Activated CD8-positive, alpha-beta T cell treated with anti-CD3 and anti-CD28 coated beads, Interleukin-2, amount 10 ng/mL, durations not matched to agents 7 days and 5 days (primary cell): ENCODE measurements at places on chromosomes 4 and X. TPM values are rescaled to one million over a fixed set of nuclear protein-coding genes. Genes with fewer than 3 reads are reported as not detected.

- DNase-seq: no peak
These were observed 21.0 kb upstream of the TBC1D14 start for GRCh38 chr4:6888506-6889071.

- DNase-seq: no peak
These were observed 141.4 kb downstream of the GALNTL6 start for GRCh38 chr4:171954650-171955049.

- DNase-seq: peak; percentile 81
These were observed 19.3 kb downstream of the JAKMIP1 start for GRCh38 chr4:6180841-6181631.

GRCh38 chr4:142168181-142168580 lies 531.8 kb downstream of the IL15 start:
- DNase-seq: no peak

DNA sequence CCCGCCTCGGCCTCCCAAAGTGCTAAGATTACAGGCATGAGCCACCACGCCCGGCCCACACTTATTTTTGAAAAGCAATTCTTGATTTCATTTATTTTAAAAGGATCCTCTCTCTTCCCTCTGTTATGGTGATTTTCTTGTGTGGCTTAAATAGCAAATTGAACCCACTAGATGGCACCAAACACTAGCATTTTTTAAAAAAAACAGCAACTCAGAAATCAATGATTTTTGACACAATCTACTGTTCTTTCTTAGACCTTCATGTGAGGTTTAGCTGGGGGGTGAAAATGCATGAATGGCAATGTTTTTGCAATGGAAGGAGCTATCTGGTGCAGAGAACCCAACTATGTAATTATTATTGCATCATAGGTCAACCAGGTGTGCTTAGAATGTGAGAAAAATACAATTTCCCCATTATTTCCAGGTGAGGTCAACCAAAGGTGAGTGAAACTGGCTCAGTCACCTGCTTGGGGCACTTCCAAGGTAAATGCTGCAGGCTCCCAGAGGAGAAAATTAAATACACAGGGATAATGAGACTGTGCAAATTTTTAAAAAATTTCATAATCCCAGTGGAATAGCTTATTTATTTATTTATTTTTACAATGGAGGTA lies 226.7 kb upstream of the PRKX start:
- no peak for DNase-seq

- DNase-seq: no peak
These were observed 55.6 kb downstream of the TSPAN7 start for GRCh38 chrX:38616904-38617303.

- DNase-seq: no peak
These were observed 10.6 kb upstream of the TADA2B start for GRCh38 chr4:7032596-7032995.

GRCh38 chr4:25065431-25065858 lies 34.7 kb upstream of the LGI2 start:
- no peak for DNase-seq

DNA sequence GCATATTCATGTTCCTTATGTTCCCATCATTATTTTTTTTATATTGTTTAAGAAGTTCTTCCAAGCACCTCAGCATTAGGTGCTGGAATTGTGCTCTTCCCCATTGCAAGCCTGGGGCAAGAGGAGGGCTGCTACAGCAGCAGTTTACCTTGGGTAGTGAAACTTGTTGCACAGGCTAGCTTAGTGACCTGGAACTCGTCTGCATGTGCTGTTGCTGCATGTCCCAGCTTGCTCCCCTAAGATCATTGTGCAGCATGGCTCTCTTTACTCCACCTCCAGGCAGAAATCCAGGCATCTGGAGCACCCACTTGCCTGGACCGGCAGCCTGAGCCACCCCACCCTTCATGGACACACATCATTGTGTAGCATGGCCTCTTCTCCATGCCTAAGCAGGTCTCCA lies 776.0 kb downstream of the GLUD2 start:
- DNase-seq: no peak

GRCh38 chrX:139920316-139920715 lies 12.5 kb downstream of the ATP11C start:
- no peak for DNase-seq

DNA sequence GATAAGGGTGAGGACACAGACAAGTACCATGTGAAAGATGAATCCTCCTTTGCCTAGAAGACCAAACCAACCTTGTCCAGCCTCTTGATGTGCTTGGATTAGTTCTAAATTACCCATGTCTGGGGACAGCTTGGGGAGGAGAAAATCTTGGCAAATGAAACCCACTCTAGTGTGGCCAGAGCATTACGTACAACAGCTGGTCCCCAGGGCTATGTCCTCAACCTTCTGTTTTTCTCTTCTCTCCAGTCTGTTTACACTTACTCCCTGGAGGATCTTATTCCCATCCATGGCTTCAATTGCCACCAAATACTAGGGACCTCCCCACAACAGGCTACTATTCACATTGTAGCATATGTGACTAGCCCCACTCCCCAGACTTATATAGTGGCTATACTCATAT lies 384.5 kb downstream of the OPHN1 start:
- no peak for DNase-seq

DNA sequence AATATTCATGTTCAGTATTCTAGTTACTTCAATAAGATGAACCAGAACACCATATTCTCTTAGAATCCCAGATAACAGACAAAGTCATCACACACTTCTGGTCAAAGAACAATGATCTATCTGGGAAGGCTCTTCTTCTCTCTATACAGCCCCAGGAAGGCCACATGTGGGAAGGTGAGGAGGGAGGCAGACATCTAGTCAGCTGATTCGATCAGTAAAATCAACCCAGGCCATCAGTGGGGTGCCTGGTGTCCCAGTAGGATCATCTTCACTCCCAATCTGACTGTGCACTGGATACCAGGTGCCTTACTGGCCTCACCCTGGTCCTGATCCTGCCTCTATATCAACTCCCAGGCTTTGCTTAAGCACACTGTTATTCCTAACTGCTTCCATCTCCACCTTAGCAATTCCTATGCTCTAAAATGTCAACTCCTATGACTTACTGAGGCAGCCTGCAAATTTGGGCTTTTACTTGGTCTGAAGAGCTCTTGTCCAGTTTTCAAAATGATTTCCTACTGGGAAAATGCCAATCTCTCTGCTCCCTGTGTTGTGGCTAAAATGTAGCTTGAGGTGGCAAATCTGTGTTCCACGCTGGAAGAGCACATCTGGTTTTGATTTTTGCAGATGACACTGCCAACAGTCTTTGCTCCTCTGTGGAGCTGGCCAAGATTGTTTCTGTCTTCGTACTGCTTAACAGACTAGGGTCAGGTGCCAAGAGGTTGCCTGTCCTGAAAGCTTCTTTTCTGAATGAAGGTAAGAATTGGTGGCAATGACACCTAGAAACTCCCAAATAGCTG lies 128.7 kb downstream of the MGST2 start:
- no peak for DNase-seq

DNA sequence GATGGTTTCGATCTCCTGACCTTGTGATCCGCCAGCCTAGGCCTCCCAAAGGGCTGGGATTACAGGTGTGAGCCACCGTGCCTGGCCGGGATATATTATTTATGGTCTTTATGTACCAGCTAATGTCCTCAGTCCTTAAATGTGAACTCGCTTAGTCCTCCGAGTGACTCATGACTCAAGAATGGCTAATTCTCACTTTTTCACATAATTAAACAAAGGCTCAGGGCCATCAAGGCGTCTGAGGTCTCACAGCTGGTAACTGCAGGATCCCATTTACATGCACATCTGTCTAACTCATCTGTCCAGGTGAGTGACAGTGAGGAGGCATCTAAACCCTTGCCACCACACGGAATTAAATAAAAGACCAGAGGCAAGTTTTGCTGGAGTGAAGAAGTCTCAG lies 73.5 kb downstream of the HS3ST1 start:
- DNase-seq: no peak

DNA sequence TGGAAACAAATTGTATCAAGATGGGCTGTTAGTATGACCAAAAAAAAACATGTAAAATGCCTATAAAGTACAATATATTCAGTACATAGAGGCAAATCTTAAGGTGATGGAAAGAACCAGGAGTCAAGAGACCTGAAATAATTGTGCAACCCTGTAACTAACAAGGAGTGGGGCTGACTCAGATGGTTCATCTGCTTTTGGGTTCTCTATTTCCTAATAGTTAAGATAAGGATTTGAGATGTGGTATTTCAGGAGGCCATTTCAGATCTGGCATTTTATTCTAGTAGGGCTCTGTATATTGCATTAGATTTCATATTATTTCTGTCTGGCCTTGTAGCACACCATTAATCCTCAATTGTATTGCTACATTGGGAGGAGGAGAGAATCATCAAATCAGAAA lies 268.4 kb downstream of the HS3ST1 start:
- no peak for DNase-seq

- no peak for DNase-seq
These were observed 59.1 kb downstream of the EDNRA start for GRCh38 chr4:147539959-147540358.

DNA sequence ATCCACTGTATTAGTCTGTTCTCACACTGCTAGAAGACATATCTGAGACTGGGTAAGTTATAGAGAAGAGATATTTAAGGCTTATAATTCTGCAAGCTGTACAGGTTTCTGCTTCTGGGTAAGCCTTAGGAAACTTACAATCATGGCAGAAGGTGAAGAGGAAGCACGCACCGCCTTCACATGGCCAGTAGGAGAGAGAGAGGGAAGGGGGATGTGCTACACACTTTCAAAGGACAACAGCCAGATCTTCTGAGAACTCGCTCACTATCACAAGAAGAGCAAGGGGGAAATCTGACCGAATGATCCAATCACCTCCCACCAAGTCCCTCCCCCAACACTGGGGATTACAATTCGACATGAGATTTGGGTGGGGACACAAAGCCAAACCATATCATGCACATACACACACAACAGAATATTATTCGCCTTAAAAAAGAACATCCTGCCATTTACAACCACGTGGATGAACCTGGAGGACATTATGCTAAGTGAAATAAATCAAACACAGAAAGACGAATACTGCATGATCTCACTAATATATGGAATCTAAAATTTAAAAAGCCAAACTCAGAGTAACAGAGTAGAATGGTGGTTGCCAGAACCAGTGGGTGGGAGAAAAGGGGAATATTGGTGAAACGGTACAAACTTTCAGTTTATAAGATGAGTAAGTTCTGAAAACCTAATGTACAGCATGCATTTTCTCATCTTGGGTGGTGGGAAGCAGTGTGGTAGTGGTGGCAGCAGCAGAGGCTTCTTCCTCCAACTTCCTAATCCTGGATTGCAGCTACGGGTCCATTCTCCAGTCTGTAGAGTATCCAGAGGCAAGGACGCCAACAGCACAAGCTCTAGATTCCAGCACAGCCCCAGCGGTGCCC lies 12.8 kb downstream of the FRYL start:
- DNase-seq: no peak

DNA sequence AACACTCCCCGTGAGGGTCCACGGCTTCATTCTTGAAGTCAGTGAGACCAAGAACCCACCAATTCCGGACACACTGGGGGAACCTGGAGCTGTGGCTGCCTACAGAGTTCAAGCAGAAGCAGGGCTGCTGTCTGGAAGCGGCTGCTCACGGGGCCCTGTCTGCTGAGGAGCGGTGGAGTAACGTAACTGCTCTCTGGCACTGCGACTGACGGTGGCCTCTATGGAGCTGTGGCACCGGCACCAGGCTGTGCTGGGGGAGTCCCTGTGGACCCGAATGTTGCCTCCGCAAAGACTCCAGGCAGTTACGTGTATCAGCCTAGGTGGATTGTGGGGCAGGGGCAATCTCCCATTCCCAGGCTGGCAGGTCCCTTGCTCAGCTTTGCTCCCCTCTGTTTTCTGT lies 703.3 kb upstream of the FRG1 start:
- no peak for DNase-seq

DNA sequence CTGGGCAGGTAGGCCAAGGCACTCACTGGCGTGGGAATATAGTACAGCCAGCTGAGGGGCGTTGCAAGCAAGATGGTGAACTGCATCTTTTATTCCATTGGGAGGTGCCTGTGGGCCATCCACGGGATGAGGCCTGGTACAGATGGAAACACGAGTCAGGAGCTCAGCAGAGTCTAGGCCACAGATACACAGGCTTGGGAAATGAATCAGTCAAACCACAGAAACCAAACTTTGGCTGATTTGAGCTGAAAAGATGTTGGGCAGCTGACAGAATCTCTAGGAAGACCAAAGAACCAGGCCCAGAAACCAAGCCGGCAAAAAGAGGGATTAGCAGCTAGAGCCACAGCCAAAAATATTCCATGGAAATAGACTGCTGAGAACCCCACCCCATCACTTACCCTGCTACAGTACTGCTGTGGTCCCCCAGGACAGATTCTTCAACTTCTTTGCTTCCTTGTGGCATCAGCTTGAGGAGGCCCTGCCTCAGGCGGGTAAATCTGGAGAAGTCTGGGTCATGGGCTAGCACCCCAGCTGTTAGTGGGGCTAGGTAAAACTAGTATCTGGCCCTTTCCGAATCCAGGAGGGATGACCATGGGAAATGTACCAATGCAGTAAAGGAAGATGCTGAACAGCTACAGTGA lies 75.4 kb downstream of the TMEM131L start:
- peak; percentile 38 for DNase-seq

Gene SH3TC1
- total RNA-seq: 7.3 TPM

Gene RNF175
- total RNA-seq: not detected

Gene DRP2
- total RNA-seq: 0.97 TPM

Gene P2RY8
- total RNA-seq: 65.5 TPM

Gene SLC10A4
- not detected for total RNA-seq

Gene TLR10
- 0.08 TPM for total RNA-seq

Gene MAGED2
- total RNA-seq: 48.8 TPM

Gene NFKB1
- total RNA-seq: 162 TPM

Gene GPRIN3
- 40.8 TPM for total RNA-seq

Gene NAT8L
- not detected for total RNA-seq

Gene PPEF2
- not detected for total RNA-seq

Gene SSX2B
- not detected for total RNA-seq

Gene PTPN13
- total RNA-seq: 0.08 TPM
